ENCODE measurements at places on chromosomes 11 and 22. TPM values are rescaled to one million over a fixed set of nuclear protein-coding genes. Genes with fewer than 3 reads are reported as not detected.

The NUDT8 gene
- 33.9 TPM for total RNA-seq

The SAA2 gene
- 30.4 TPM for total RNA-seq

The WT1 gene
- not detected for total RNA-seq

The TMEM151A gene
- total RNA-seq: not detected

The NXPE4 gene
- total RNA-seq: not detected

The SPI1 gene
- 8.1 TPM for total RNA-seq

The TEX54 gene
- total RNA-seq: not detected

The NXPE1 gene
- not detected for total RNA-seq

The LRRC55 gene
- total RNA-seq: 0.17 TPM

The MMP1 gene
- not detected for total RNA-seq

The TECTA gene
- 0.19 TPM for total RNA-seq

The MSANTD2 gene
- 8.8 TPM for total RNA-seq

The HEPHL1 gene
- 2.6 TPM for total RNA-seq

The SCN2B gene
- total RNA-seq: not detected

The CASP4 gene
- total RNA-seq: 272 TPM

The HEPN1 gene
- total RNA-seq: not detected

The CCDC116 gene
- total RNA-seq: 1.0 TPM

Measured in suprapubic skin (tissue), 4 donors.